ENCODE measurements at places on chromosomes 7 and 10.

- no peak for DNase-seq
Measured at GRCh38 chr7:48213226-48213625, 42.0 kb downstream of the ABCA13 start.

GRCh38 chr10:6195846-6196245 lies 6.9 kb upstream of the PFKFB3 start:
- DNase-seq: no peak

- no peak for DNase-seq
Measured at GRCh38 chr7:36245684-36246299, 92.7 kb downstream of the EEPD1 start.

GRCh38 chr7:17462131-17462631 lies 163.7 kb downstream of the AHR start:
- DNase-seq: no peak

DNA sequence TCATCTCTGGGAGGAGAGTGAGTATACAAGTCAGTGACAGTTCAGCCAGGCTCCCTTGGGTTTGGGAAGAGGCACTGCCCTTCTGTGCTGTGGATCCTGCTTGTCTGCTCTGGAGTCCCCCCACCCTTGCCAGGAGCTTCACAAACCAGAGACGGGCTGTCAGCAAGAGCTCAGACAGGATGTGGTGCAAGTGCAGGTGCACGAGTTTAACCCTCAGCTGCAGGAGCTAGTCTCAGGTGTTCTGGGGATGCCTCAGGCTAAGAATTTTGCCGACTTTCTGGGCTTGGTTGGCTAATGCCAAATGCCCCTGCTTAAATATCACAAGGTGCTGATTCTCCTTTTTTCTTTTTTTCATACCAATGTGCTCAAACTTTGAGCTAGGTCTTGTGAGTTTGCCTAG lies 22.3 kb downstream of the ZNF783 start:
- no peak for DNase-seq

- no peak for DNase-seq
Measured at GRCh38 chr10:124288486-124288885, 130.2 kb downstream of the OAT start.

- DNase-seq: no peak
Measured at GRCh38 chr7:18128846-18129245, 101.2 kb upstream of the PRPS1L1 start.

DNA sequence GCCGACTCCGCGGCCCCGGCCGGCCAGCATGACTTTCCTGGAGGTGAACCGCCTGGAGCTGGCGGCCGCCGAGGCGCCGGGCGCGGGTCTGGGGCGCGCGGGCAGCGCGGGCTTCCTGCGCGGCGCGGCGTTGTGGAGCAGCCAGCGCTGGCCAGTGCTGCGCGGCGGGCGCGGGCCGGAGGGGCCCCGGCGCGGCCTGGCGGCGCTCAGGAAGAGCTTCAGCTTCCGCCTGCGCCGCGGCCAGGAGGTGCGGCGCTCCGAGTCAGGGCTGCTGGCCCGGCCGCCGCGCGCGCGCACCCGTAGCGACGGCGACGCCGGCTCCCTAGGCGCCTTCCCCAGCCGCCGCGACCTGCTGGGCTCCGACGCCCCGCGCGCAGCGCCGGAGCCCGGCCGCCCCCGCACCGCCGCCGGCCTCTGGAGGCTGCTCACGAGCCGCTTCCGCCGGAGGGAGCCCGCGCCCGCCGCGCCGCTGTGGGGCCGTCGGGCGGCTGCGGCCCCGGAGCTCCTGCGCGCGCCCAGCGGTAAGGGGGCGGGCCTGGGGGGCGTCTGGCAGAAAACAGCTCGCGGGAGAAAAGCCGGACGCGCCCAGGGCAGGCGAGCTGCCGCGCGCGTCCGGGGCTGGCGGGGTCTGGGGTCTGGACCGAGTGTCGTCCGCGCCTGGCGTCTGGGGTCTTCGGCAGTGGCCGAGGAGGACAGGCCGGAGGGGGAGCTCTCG lies 29.0 kb downstream of the AGAP3 start:
- DNase-seq: no peak

GRCh38 chr7:129053938-129054437 lies 923 bp downstream of the TNPO3 start:
- DNase-seq: no peak

GRCh38 chr10:22368981-22369380 lies 23.7 kb downstream of the SPAG6 start:
- DNase-seq: no peak

- no peak for DNase-seq
Measured at GRCh38 chr7:107998660-107999480, 4.1 kb downstream of the LAMB1 start.

DNA sequence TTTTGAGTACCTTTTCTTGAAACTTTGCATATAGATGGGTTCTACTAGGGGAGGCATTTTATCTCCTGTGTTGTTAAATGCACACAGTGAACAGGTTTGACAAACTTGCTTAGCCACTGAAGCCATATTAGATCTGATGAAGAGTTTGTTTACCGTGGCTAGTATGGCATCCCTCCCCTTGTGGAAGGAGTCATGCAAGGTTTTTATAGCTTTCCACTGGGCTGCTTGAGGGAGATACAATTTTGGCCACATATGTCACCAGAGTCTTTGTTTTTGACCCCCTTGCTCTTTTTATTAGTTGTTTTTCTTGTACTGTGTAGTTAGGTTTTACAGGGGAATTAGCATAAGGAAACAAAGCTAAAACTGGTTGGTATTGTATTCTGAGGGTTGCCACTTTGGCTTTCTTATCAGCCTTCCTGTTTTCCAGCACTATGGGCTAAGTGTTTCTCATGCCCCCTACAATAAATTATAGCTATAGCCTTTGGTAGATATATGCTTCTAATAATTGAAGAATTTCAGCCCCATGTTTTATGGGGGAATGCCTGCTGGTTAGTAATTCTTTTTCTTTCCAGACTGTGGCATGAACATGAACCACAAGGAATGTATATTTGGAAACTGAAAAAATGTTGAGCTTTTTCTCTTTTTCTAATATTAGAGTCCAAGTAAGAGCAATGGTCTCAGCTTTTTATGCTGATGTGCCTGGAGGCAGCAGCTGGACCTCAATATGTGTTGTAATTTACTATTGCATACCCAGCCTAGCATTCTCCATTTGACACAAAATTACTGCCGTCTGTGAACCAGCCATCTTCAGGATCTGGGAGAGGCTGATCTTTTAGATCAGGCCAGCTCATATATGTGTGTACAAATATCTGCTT lies 18.4 kb upstream of the STEAP2 start:
- no peak for DNase-seq

GRCh38 chr10:60009710-60010383 lies 103.5 kb upstream of the CCDC6 start:
- no peak for DNase-seq

- no peak for DNase-seq
Measured at GRCh38 chr10:50438049-50438936, 185.5 kb downstream of the SGMS1 start.

GRCh38 chr7:22758576-22758975 lies 31.6 kb downstream of the IL6 start:
- no peak for DNase-seq

GRCh38 chr7:121545418-121545817 lies 149.3 kb upstream of the FAM3C start:
- no peak for DNase-seq

DNA sequence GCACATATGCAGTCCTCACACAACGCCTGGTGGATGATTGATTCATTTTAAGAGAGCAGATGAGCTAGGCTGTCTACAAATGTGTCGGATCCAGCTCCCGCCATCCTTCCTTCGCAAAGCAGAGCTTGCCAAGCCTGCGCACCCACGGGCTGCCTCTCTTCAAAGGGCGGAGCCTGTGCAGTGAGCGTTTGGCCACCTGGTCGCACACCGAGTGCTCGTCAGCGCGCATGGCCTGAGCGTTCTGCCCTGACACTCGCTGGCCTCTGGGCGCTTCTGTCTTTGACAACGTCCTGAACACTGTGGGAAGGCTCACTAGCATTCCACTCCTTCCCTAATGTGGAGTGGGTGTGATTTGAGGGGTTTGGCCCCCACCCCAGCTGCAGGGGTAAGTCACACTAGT lies 47.1 kb upstream of the TMEM72 start:
- DNase-seq: no peak

DNA sequence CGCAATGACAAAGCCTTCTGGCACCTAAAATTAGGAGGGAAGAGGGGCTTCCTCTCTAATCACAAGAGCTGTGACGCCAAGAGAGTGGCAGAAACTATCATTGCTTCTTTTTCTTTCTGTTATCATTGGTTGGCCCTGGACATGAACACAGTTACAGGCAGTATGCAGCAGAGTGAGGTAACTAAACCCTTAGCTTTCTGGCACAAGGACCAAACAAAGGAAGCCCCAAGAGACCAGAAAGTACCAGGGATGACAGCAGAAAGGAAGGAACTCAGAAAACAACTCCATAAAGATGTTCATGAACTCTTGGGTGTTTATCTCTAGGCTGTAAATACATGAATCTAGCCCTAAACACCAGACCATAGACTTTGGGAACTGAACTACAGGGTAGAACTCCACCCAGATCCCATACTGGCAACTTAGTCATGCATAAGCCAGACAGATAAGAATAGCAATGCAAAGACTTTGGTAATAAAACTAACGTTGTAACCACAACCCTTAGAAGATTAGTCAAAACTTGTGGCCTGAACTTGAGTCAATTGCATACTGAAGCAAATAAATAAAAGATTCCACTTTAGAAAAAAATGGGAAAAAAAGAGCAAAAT lies 195.7 kb upstream of the PTN start:
- no peak for DNase-seq

DNA sequence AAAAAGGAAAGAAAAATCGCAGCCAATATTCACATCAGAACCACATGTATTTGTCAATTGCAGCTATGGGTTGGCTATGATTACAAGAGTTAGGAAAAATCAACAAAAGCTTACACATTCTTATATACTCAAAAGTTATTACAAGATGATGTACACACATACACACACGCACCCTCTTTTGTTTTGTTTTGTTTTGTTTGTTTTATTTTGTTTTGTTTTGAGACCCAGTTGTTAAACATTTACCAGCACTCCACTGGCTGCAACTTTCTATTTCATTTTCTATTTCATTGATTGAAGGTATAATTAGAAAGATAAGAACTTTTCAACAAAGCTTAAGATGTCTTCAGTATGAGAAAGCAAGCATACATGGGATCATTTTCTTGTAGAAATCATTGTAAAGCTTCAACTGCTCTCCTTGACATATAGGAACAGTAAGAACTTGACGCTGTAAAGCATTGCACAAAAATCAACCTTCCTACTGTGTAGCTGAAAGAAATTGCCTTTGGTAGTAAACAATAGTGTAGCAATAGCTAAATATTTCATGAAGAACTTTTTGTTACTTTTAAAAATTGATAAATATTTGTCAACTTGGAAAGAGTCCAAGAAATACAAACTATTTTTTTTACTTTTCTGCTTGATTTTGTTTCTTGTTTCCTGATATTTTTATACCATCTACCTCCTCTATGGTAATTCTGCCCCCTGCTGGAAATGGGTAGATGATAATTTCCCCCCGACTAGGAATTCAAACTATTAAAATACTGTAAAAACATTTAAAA lies 205.9 kb downstream of the MBL2 start:
- no peak for DNase-seq

DNA sequence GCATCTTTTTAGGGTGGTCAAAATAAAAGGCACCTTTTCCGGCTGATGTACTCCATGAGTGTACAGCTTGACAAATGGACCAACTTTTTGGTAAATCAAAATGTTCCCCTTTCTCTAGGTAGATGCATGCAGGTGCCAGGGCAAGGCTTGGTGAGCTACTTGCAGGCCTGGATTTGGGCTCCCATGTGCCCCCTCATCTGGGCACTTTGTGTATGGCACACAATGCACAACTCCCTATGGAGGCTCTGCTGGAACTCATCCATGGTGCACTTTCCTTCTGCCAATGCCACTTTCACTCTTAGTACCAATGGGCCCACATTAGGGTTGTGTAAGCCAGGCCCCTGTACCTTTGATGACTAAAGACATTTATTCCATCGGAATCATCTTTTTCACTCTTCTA lies 300.8 kb downstream of the SDHAF3 start:
- no peak for DNase-seq

GRCh38 chr7:85630904-85631600 lies 444.2 kb upstream of the SEMA3D start:
- no peak for DNase-seq

DNA sequence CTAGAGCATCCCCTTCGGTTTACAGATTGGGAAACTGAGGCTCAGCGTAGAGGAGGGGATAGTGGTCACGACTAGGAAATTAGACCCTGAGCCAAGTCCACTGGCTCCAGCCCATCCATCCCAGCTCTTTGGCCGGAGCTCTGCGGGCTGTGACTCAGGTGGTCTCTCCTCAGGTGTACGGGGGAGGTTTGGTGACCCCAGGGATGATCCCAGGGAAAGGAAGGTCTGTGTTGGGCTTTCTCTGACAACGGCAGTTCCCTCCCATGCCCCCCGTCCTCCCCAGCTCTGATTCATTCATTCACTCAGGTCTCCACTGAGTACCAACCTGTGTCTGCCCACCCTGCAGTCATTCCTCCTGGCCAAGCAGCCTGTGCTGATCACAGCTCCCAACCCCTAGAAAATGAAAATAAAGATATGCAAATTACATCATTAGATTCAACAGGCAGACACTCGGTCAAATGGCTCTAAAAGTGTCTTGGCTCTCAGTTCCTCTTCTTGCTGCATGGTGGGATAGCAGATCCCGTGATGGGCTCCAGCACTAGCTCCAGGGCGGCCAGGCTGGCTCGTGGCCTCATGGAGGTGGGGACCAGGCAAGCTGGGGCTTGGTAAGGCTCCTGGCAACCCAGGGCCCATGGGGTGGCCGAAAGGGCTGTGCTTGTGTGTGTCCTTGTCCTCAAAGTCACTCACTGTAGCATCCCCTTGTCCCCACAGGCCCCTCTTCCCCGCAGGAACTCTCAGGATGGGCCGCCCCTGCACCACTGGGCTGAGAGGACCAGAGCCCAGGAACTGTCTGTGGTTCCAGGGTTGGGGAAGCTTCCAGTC lies 37.8 kb downstream of the CLRN3 start:
- no peak for DNase-seq

DNA sequence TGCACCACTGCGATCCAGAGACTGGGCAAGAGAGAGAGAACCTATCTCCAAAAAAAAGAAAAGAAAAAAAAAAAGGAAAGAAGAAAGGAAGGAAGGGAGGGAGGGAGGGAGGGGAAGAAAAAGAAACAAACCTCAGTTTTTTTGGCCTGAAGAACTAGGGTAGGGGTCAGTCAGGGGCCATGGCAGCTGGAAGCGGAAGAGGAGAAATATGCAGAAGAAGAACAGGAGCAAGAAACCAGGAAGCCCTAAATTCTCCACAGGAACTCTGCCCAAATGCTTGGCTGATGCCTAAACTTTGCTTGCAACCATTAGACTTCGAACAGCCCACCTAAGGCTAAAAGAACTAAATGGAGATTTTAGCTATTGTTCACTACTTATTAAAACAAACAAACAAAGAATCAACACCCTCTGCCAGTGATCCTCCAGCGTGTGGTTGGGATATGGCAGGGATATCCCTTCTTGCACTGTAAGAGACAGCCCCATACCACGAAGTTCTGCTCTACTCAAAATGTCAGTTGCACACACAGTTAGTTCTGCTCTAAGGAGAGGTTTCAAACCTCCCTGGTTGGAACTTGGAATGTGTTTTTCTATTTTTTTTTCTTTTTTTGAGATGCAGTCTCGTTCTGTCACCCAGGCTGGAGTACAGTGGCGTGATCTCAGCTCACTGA lies 139.5 kb downstream of the FAM107B start:
- DNase-seq: no peak

GRCh38 chr7:102261451-102261850 lies 25.2 kb upstream of the SH2B2 start:
- no peak for DNase-seq

All from liver (tissue), 10 donors.